ENCODE measurements at places on chromosomes 1 and 21.
A peak's percentile ranks its signal among the peaks of the same experiment; 100 is the strongest.

GRCh38 chr1:235105051-235106043 is 23.3 kb downstream of the TOMM20 start:
- peak; percentile 74 for DNase-seq

- DNase-seq: no peak
Observed at GRCh38 chr1:31621847-31622730, 4.6 kb downstream of the HCRTR1 start.

DNA sequence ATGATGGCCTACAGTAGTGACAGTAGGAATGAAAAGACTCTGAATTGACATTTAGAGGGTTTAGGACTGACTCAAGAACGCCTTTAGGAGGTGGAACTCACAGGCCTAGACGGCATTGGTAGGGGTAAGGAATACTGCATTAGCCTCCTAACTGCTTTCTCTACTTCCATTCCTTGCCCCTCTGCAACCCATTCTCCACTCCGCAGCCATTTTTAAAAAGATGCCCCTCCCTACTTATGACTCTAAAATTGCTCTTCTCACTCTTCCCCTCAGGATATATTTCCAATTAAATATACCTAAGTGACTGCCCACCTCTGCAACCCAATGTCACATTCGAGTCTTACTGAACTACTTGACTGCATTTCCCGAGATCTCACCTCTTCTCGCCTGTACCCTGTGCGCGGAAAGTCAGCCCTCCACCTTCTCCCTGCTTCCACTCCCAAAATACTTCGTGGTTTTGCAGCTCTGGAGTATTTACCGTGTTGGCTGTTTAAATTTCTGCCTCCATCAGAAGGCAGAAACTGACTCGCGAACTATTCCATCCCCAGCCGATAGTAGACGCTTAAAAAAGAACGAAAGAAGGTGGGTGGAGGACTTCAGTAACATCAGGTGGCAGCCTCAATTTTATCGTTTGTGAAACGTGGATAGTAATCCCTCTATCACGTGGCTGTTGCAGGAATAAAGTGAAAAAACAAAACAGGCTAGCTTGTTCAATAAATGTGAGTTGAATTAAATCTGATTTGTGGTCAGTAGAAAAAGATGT is 1.1 kb upstream of the YBX1 start:
- no peak for DNase-seq

DNA sequence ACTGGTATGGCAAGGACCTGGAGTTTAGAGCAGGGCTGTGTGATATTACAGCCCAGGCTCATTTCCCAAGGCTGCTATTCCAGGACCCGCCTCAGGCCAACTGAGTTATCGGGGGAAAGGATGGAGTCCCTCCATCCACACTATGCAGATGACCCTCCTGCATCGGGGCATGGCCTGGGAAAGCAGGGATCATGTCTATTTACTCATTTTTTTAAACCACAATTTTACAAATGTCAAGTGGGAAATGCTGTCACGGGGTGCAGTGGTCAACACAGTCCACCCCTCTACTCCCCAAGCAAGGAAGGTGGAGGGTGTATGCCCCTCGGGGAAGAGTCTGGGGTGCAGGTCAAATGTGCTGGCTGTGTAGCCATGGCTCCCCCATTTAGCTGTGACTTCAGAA is 6.1 kb upstream of the CLEC20A start:
- no peak for DNase-seq

GRCh38 chr1:197692965-197693364 is 82.3 kb downstream of the DENND1B start:
- DNase-seq: peak; percentile 8

DNA sequence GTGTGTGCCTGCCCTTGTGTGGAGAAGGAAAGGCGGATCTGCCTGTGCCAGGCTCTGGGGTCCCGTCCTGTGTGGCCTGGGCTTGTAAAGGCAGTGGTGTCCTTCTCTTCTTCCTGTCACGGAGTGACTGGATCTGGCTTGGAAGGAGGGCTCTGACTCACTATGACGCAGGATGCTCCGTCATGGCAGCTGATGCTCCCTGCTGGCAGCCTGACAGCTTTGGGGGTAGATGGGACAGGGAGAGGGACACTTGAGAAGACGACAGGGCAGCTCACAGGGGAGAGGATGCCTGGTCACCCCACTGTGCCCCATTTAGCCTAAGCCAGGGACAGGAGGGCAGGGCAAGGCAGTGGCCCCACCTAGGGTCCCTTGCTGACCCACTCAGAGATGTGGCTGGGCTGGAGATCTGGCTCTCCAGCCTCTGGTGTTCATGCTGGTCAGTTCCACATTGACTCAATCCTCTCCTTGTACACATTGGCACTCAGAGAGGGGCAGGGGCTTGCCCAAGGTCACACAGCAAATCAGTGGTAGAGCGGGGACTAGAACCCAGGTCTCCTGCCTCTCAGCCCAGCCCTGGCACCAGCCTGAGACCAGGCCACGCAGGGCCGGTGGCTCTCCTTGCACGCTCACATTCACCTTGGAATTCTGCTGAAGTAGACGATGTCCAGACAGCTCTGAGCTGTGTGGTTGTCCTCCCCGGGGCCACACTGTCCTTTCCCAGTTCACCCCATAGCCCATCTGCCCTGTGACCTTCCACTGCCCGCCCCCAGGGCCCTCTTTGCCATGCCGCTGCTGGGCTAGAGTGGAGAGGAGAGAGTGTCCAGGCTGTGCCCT is 2.8 kb upstream of the FAM131C start:
- no peak for DNase-seq

DNA sequence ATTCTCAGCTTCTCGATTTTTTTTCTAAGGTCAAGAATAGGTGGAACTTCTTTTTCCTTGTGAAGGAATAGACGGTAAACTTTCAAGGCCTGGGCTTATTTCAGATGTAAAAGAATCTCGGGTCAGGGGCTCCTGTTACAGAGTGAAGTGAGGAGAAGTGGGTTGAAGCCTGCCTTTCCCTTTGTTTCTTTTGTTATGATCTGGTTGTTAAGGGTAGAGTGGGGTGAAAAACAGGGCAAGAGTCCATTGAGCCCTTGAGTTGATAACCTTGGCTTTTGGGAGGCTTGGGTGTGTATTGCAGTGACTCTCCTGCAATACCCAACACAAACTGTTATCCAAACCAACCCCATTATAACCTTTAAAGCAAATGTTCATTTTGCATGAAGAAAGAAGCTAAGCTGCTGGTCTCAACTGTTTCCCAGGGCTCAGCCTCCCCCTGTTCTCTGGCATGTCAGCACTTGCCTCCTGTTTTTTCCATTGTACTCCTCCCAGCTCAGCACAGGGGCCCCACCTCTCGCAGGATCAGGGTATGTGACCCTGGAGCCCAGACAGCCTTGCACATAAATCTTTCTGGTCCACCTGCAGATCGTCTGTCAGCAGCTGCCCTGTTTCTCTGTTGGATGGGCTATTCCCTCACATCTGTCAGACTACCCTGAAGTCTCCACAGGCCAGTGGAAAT is 102.4 kb downstream of the CACHD1 start:
- DNase-seq: no peak

- DNase-seq: no peak
Observed at GRCh38 chr21:35314857-35315582, 265.9 kb upstream of the RUNX1 start.

DNA sequence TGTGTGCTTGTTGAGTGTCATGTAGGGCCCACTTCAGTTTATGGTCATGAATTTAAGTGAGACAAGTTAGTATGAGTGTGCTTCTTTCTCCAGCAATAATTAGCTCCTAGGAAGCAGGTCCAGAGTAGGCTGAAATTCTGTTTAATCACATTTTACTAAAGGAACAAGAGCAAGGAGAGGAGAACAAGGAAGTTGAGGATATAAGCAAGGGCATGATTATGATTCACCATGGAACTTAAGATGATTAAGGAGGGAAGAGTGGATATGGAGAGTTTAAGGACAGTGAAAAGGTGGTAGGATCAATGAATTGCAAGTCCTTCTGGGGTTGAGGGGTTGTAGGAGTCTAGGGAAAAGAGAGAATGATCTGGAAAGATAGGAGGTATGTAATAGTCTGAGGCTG is 3.1 kb upstream of the DIPK1A start:
- DNase-seq: no peak

GRCh38 chr1:176049582-176049981 is 157.5 kb downstream of the COP1 start:
- DNase-seq: no peak

GRCh38 chr1:206455666-206456344 is 14.5 kb upstream of the IKBKE start:
- no peak for DNase-seq

- no peak for DNase-seq
Observed at GRCh38 chr1:54894271-54894670, 7.3 kb upstream of the DHCR24 start.

- DNase-seq: no peak
Observed at GRCh38 chr1:60173006-60173405, 99.4 kb upstream of the C1orf87 start.

GRCh38 chr1:27383039-27383605 is at the start of gene CD164L2:
Gene CD164L2 (minus strand): TSS chr1:27383333. CDS start chr1:27383239, 94 bp downstream.
- no peak for DNase-seq

GRCh38 chr1:192654591-192655251 is 18.8 kb downstream of the RGS13 start:
- no peak for DNase-seq

DNA sequence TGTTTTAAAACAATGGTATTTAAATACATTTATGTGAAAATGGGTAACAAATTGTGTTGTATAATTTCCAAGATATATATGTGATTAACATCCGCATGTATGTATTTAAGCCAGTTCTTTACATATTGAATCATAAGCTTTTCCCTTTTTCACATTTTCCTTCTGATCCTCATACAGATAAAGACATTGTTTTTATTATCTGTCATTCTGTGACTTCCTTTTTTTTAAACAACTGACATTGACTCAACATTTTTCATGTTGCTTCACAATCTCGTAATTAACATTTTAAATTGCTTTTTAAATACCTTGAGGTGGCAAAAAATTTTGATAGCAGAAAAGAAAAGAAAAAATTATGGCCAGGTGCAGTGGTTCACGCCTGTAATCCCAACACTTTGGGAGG is 1.4 kb downstream of the STXBP3 start:
- DNase-seq: no peak

DNA sequence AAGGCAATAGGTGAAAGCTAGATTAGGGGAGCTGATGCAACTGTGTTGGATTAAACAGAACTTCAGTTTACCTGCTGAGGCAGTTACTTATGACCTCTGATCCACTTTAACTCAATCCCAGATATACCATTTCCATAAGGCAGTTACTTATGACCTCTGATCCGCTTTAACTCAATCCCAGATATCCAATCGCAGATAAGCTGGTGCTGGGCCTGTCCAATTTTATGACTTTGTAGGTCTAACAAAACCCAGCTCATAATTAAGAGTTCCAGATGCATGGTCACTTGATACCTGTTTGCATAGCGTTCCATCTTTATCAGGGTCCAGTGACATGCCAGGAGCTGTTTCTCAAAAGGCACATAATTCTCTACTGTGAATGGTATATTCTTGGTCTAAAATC is 396.0 kb downstream of the AGBL4 start:
- no peak for DNase-seq

DNA sequence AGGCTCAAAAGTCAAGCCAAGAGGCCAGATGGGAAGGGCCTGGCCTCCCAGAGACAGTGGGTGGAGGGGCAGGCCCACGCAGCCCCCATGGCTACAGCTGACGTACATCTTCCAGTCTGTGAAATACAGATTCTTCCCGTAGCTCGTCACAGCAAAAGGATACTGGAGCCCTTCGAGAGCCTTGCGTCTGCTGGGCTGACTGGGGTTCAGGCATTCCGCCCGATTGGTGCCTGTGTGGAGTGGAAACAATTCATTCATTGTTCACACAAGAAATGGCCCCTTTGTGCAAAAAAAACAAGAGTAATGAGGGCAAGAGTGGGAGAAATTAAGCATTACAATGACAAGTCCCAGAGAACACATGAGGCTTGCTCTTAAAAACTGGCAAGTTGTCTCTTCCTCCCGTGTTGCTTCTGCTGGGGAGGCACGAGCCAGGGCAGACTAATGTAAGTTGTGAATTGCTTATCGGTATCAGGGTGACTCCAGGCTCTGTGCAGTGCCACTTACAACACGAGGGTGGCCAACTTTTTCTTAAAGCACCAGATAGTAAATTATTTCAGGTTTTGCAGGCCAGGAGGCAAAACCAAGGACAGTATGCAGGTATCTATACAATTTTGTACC is 85.1 kb downstream of the NID1 start:
- no peak for DNase-seq

DNA sequence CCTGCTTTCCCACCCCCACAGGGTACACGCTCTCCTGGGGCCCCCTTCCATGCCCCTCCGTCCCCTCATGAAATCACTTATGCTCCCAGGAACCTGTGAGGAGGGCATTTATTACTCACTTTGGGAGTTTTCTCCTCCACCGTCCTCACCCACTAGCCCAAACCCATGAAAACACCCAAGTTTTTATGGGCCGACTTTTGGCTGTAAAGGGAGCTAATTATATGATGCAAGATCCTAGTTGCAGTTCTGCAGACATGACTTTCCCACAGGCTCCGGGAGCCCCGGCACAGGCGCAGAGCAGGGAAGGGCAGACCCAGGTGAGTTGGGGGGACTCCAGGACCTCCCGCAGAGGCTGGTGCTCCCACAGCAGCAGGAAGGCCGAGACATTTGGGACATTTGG is 29.7 kb downstream of the EPHA2 start:
- no peak for DNase-seq

GRCh38 chr1:230758709-230759368 is 11.7 kb downstream of the CAPN9 start:
- no peak for DNase-seq

DNA sequence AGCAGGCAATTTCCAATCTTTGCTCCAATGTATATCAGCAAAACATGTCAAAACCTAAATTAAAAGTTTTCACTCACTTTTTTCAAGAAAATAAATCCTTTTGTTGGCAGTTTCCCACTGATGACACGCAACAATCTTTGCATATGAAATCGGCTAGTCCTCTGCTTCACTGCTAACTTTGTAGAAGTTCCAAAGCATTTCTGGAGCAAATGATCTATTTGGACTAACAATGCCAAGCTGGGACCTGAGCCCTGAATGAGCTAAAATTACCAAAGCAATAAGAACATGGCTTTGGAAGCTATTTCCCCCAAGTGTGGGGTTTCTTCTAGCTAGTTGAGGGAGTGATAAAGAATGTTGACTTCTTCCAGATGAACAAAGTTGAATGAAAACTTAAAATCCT is 5.1 kb downstream of the BEND5 start:
- DNase-seq: no peak

DNA sequence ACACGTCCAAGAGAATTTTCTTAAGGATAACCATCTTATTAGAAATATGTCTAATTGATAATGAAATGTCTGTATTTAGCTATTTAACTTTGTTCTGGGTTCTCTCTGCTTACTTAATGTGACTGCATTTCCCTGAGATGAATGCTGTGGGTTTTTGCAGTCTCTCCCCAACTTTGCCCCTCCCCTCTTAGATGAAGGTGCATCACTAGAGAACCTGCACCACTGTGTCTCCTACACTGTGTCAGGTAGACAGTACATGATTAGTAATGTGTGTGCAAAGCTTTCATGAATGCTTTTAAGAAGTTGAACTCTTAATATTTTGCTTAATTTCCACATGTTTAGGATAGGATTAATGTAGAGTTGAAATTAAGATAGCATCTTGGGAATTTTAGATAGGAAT is 51.7 kb downstream of the LRRC8D start:
- no peak for DNase-seq
